ENCODE measurements at places on chromosomes 13 and 19. TPM values are rescaled to one million over a fixed set of nuclear protein-coding genes. Genes with fewer than 3 reads are reported as not detected.

The AMER2 gene
- polyA plus RNA-seq: not detected

The ERICH6B gene
- polyA plus RNA-seq: not detected

The ZNF221 gene
- 0.29 TPM for polyA plus RNA-seq

The LGI4 gene
- polyA plus RNA-seq: 2.5 TPM

The NLRP5 gene
- not detected for polyA plus RNA-seq

The MEIOSIN gene
- not detected for polyA plus RNA-seq

The GAMT gene
- 15.2 TPM for polyA plus RNA-seq

The FXYD7 gene
- 4.4 TPM for polyA plus RNA-seq

The TMEM59L gene
- 0.15 TPM for polyA plus RNA-seq

The SLC25A41 gene
- polyA plus RNA-seq: 0.18 TPM

The ASPDH gene
- polyA plus RNA-seq: not detected

The CEACAM20 gene
- not detected for polyA plus RNA-seq

The R3HDM4 gene
- polyA plus RNA-seq: 74.6 TPM

The CD33 gene
- polyA plus RNA-seq: 19.2 TPM

The ARHGAP45 gene
- polyA plus RNA-seq: 205 TPM

The PCP2 gene
- polyA plus RNA-seq: 5.9 TPM

The PCDH8 gene
- not detected for polyA plus RNA-seq

The NLRP12 gene
- 1.1 TPM for polyA plus RNA-seq

The STK24 gene
- 36.5 TPM for polyA plus RNA-seq

The FUT6 gene
- polyA plus RNA-seq: 0.06 TPM

The CNN1 gene
- 12.6 TPM for polyA plus RNA-seq

The SIGLEC8 gene
- 1.1 TPM for polyA plus RNA-seq

The SLITRK6 gene
- 0.02 TPM for polyA plus RNA-seq

The PROSER3 gene
- polyA plus RNA-seq: 2.1 TPM

The FCHO1 gene
- polyA plus RNA-seq: 20.3 TPM

The CACNG7 gene
- not detected for polyA plus RNA-seq

Measured in spleen (tissue), 13 donors.